ENCODE measurements at places on chromosomes 1 and 21. TPM values are rescaled to one million over a fixed set of nuclear protein-coding genes. Genes with fewer than 3 reads are reported as not detected.

The CLDN17 gene
- total RNA-seq = not detected

The INKA2 gene
- 0.59 TPM for total RNA-seq

The HPCA gene
- 0.49 TPM for total RNA-seq

The ARTN gene
- total RNA-seq = 0.87 TPM

The FAM43B gene
- 0.19 TPM for total RNA-seq

The CLCNKB gene
- total RNA-seq = 0.54 TPM

The LRRC8C gene
- 3.5 TPM for total RNA-seq

- no peaks in the 10 kb centered on the region for H3K4me1 ChIP-seq
- no peak for DNase-seq
- no peaks in the 10 kb centered on the region for H3K36me3 ChIP-seq
- H3K27me3 ChIP-seq = no peaks in the 10 kb centered on the region
- no peak overlapping the region for H3K27ac ChIP-seq
- no peak overlapping the region for H3K4me3 ChIP-seq
Observed at GRCh38 chr1:96427616-96428015, 294.0 kb upstream of the PTBP2 start.

DNA sequence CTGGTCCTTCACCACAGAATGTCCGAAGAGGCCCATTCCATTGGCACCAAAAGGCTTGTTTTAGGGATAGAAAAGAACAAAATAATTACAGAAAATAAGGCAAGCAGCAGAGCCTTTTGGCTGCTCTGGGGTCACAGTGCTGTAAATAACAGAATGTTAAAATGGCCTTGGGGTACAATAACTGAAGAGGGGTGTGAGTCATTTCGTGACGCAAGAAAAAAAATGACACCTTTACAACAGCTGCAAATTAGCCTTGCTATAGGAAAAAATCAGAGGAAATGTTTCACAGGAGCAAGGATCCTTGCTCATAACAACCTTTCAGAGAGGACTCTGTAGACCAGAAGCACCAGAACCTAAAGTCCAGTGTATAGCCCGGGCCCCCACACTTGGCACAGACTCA lies 483.4 kb downstream of the OMA1 start:
- H3K4me1 ChIP-seq = no peaks in the 10 kb centered on the region
- no peaks in the 10 kb centered on the region for H3K36me3 ChIP-seq
- DNase-seq = no peak
- no peak overlapping the region for H3K4me3 ChIP-seq
- no peaks in the 10 kb centered on the region for H3K27me3 ChIP-seq

DNA sequence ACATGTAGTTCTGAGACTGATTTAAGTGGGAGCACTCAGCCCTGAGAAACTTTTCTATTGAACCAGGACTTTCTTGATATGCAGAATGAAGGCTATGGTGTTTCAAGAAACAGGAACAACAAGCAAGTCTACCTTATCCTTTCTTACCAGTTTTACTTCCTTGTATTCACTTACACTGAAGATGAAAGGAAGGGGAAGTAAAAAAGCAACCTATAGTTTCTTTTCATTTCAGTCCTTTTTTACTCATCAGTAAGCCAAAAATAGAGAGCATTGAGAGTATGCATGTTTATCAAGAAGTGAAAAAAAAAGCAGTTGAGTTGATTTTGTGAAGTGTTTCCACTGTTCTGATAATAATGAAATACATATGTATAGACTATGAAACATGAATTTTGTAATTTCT lies 1010.3 kb downstream of the AMY1C start:
- H3K36me3 ChIP-seq = no peaks in the 10 kb centered on the region
- H3K27ac ChIP-seq = no peak overlapping the region
- no peaks in the 10 kb centered on the region for H3K4me1 ChIP-seq
- no peak overlapping the region for H3K4me3 ChIP-seq

- H3K27ac ChIP-seq = no peak overlapping the region
- no peak for DNase-seq
- H3K36me3 ChIP-seq = no peaks in the 10 kb centered on the region
- no peaks in the 10 kb centered on the region for H3K4me1 ChIP-seq
- H3K4me3 ChIP-seq = no peak overlapping the region
Observed at GRCh38 chr1:57204942-57205787, 218.7 kb downstream of the DAB1 start.

GRCh38 chr1:43008115-43009060 lies 49.7 kb upstream of the SLC2A1 start:
- DNase-seq = no peak
- no peaks in the 10 kb centered on the region for H3K4me1 ChIP-seq
- no peak overlapping the region for H3K4me3 ChIP-seq
- no peaks in the 10 kb centered on the region for H3K27me3 ChIP-seq
- no peak overlapping the region for H3K27ac ChIP-seq
- no peaks in the 10 kb centered on the region for H3K36me3 ChIP-seq

DNA sequence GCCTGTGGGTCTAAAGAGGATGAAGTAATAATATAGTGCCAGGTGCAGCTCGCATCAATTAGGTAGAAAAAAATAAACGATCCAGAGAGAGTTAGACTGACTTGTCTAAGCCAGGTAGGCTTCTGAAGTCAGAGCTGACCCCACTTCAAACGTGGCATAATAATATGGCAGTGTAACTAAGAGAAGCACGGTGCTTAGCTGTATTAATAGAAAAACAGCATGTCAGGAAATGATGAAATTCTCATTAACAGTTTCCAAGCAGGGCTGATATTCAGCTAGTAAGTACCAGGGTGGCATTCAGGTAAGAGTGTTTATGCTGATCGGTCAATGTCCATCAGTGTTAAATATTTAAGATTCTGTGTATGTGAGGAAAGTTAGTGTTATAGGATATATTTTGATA lies 145.8 kb upstream of the SAMSN1 start:
- no peak overlapping the region for H3K4me3 ChIP-seq
- no peaks in the 10 kb centered on the region for H3K27me3 ChIP-seq
- DNase-seq = no peak
- no peaks in the 10 kb centered on the region for H3K4me1 ChIP-seq
- no peaks in the 10 kb centered on the region for H3K36me3 ChIP-seq
- no peak overlapping the region for H3K27ac ChIP-seq

DNA sequence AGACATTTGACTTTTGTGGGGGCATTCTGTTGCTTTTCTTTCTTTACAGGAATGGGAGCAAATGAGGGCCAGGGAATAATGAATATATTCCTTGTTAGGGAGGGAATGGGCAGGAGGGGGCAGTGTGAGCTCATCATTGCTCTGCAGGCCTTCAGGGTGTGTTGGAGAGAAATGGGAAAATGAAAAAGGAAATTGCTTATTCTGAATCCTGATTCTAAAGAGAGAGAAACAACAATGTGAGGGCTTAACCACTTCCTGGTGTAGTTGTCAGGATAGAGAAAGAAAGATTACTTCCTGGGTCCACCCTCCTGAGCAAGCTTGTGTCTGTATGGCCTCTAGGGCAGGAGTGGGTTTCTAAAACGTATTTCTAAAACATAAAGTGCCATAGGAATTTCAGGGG lies 28.3 kb downstream of the VANGL2 start:
- H3K4me1 ChIP-seq = peaks cover 6% of the 10 kb centered on the region
- no peak overlapping the region for H3K4me3 ChIP-seq
- H3K27ac ChIP-seq = peak overlapping the region; percentile 37
- no peaks in the 10 kb centered on the region for H3K27me3 ChIP-seq
- peaks cover 6% of the 10 kb centered on the region for H3K36me3 ChIP-seq
- DNase-seq = peak; percentile 26

- no peak overlapping the region for H3K27ac ChIP-seq
- DNase-seq = no peak
- no peaks in the 10 kb centered on the region for H3K4me1 ChIP-seq
- H3K4me3 ChIP-seq = no peak overlapping the region
- H3K27me3 ChIP-seq = no peaks in the 10 kb centered on the region
Observed at GRCh38 chr1:73771396-73771795, 426.6 kb downstream of the LRRIQ3 start.

DNA sequence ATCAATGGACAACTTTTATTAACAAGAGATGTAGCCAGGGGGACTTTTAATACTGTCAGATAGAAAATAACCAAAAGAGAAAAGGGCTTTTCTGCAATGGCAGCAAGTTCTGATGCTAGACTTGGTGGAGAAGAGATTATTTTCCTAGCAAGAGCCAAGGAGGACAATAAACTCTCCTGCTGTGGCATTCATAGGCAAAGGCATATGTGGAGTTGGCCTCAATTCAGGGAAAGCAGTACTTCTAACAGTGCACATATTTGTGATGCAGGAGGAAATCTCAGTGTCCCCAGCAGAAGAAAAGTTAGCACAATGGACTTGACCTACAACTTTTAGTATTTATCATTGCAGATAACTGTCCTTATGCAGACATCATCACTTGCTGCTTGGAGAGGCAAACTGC lies 75.1 kb upstream of the GRIK1 start:
- no peak overlapping the region for H3K4me3 ChIP-seq
- H3K36me3 ChIP-seq = no peaks in the 10 kb centered on the region
- no peaks in the 10 kb centered on the region for H3K4me1 ChIP-seq
- no peak overlapping the region for H3K27ac ChIP-seq

DNA sequence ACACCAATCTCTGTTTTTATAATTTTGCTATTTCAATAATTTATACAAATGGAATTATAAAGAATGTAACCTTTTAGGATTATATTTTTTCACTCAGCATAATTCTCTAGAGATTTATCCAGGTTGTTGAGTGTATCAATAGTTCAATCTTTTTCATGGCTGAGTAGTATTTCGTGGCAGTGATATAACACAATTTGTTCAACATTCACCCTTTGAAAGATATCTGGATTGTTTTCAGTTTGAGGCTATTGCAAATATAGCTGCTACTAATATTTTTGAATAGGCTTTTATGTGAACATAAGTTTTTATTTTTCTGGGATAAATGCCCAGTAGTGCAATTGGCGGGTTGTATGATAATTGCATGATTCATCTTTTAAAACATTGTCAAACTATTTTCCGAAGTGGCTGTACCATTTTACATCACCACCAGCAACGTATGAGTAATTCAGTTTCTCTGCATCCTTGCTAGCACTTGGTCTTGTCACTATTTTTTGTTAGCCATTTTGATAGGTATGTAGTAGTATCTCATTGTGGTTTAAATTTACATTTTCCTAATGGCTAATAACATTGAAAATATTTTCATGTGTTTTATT lies 55.6 kb upstream of the ABCD3 start:
- no peak overlapping the region for H3K4me3 ChIP-seq
- no peaks in the 10 kb centered on the region for H3K27me3 ChIP-seq
- no peaks in the 10 kb centered on the region for H3K36me3 ChIP-seq
- DNase-seq = no peak
- H3K4me1 ChIP-seq = no peaks in the 10 kb centered on the region
- no peak overlapping the region for H3K27ac ChIP-seq

GRCh38 chr1:19360016-19360415 lies 47.9 kb downstream of the SLC66A1 start:
- H3K27ac ChIP-seq = no peak overlapping the region
- H3K36me3 ChIP-seq = no peaks in the 10 kb centered on the region
- no peaks in the 10 kb centered on the region for H3K4me1 ChIP-seq
- no peaks in the 10 kb centered on the region for H3K27me3 ChIP-seq

DNA sequence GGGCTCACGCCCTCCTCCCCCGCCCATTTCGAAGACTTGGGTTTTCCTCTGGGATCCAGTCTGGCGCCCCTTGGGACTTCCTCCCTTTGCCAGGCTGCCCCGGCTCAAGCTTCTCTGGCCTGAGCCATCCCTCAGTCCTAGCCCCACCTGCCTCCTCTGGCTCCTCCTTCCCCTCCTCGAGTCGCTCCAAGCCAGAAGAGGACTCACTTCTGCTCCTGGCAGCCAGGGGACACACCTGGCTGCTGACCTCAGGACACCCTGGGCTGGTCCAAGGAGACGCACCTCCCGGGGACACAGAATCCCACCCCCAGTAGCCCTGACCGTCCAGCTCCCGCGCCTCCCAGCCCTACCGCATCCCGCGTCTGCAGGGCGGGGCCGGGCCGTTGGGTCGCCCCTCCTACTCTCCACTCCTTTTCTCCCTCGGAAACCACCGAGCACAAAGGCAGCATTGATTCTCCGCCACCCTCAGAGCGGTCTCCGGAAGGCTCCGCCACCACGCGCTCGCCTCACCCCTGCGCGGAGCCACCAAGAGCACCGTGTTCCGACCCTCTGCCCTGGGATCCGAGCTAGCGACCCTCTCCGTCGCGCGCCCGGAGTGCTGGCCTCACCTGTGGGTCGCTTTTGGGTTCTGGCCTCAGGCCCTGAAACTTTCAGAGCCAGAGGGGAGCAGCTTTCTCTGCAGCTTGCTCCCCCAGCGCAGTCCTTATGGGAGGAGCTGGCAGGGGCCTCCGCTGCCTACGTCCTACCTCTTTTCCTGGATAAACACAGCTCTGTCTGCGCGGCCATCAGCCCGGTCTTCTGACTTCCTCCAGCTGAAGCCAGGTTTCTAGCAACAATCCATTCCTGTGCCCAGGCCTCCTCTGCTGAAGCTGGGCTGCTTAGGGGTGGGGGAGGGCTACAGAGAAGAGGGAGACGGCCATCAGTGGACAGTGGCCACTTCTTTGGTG lies at the start of gene C2CD4D:
TSS of gene C2CD4D (minus strand) at position 364 of the 947 bp plus-strand sequence. CDS start 831 bp downstream, outside the sequence.
- peak within 1 kb of the TSS; percentile 47 for H3K4me3 ChIP-seq
- peak within 1 kb of the TSS; percentile 98 for H3K27ac ChIP-seq

- H3K4me3 ChIP-seq = no peak overlapping the region
- H3K36me3 ChIP-seq = no peaks in the 10 kb centered on the region
- no peak for DNase-seq
- peaks cover 26% of the 10 kb centered on the region for H3K4me1 ChIP-seq
- H3K27me3 ChIP-seq = no peaks in the 10 kb centered on the region
Observed at GRCh38 chr1:64535938-64536835, 66.3 kb downstream of the CACHD1 start.

DNA sequence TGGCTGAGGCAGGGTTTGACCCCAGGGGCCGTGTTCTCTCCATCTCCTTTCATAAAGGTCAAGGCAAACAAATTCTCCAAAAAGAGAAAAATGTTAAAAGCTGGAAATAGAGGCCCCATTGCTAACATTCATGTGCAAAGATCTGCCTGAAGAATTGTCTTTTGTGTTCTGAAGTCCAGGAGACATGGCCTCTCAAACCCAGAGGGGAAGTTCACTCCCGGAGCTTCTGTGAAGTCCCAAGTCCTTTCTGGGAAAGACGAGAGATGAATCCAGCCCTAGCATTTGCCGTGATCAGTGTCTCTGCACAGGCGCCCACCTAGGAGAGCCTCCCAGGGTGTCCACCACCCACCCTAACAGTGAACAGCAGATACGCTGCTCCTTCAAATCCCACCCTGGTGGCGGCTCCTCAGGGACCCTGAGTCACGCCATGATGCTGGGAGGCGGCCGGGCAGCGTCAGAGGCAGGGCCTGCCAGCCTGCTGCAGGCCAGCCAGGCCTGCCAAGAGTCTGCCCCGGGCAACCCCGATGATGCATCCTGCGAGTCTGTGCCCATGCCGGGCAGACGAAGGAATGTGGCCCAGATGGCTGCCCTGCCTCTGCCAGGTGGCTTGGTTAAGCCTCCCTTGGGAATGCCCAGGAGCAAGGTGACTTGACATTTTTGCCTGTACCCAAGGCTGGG lies 5.2 kb upstream of the C2CD2 start:
- no peaks in the 10 kb centered on the region for H3K4me1 ChIP-seq
- no peak overlapping the region for H3K4me3 ChIP-seq
- no peak for DNase-seq
- H3K27ac ChIP-seq = no peak overlapping the region
- H3K36me3 ChIP-seq = no peaks in the 10 kb centered on the region

GRCh38 chr21:45142469-45143308 lies 68.3 kb downstream of the ADARB1 start:
- H3K4me1 ChIP-seq = no peaks in the 10 kb centered on the region
- no peaks in the 10 kb centered on the region for H3K27me3 ChIP-seq
- no peak overlapping the region for H3K27ac ChIP-seq
- DNase-seq = no peak
